AG09319 (cell line): ENCODE measurements at places on chromosomes 16 and 17.

DNA sequence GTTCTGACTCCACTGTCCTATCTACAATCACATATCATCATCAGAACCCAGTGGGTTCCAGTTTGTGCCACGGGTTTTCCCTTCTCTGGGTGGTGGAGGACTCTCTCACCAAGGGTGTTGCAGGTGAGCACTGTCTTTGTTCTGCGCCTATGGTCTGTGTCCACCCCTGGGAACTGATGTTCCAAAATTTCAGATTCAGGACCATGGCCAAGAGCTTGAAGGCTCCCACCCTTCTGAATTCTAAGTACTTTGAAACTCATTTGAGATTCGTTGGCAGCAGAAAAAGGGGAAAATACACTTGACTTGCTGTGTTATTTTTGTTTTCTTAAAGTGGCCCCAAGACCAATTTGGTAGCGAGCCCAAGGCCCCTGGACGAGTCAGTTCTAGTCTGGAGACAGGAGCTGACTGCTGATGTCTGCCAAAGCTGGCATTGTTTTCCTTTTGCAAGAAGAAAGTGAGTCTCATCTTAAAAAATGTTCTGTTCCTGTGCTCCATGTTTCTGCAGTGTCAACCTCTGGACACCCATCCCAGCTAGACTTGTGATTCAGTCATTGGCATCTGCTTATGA is 310.9 kb downstream of the HAPSTR1 start:
- DNase-seq, result no peak

- no peak for DNase-seq
These were observed 74.2 kb upstream of the ZNF469 start for GRCh38 chr16:88308441-88309173.

GRCh38 chr16:35533683-35534082 is 2074.3 kb downstream of the TP53TG3F start:
- DNase-seq, result no peak

GRCh38 chr17:64773836-64774761 is 112.0 kb upstream of the SMURF2 start:
- DNase-seq, result peak; percentile 7

- DNase-seq, result no peak
These were observed at the start of gene CA10 for GRCh38 chr17:52158450-52159042. Gene CA10 (minus strand): TSS chr17:52158714.

- no peak for DNase-seq
These were observed 53.1 kb downstream of the MRC2 start for GRCh38 chr17:62680541-62681052.

DNA sequence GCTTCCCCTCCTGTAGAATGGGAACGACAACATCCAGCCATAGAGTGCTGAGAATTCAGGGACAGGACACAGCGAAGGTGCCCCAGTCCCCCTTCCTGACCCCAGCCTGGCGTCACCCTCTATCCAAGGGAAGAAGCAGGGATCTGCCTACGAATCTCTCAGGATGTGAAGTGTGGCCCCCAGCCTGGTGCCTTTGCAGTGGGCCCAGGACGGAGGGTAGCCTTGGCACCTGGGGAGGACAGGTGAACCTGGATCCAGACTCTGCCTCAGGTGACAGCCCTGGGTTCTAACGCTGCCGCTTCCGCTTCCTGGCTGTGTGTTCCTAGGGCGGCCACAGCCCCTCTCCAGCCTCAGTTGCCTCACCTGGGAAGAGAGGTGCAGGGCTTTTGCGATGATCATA is 36.4 kb downstream of the JPH3 start:
- DNase-seq, result no peak

GRCh38 chr17:78378225-78379130 is at the start of gene PGS1:
Gene PGS1 (plus strand): TSS chr17:78378649. CDS start chr17:78378666, 17 bp downstream.
- no peak for DNase-seq

DNA sequence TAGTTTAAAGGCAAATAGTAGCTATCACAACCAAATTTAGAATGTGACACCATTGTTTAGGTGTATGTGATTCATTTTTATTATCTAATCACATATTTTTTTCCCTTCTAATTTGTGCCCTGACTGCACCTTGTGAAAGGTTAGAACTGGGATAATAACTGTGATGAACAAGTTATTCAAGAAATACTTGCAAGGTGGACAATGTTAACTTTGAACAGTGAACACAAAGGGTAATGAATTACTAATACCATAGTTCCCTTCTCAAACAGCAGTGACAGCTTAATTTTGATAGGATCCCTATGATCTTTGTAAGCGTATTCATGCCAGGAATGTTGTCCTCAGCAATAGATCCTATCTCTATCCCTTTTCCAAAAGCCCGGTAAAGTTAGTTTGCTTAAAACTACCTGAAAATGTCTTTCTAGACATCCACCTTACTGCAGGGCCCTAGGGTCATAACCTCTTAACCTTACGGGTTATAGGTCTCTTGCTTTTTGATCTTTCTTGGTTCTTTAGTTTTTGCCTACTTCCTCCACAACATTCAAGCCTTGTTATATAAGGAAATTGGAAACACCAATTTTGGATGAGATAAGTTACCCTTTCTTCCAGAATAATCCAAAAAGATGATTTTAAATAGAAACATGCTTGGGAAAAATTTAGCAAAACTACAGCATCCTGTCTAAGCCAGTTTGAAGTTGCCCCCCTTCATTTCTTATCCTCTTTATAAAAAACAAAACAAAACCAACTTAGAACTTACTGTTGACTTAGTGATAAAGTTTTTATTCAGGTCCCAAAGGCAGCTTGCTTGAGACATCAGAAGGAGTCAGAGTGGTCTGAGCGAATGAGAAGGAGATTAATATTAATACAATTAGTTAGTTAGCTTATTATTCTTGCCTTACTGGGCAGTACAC is 200.0 kb upstream of the TBX2 start:
- DNase-seq, result no peak

- DNase-seq, result no peak
These were observed 20.0 kb downstream of the CALCOCO2 start for GRCh38 chr17:48850792-48851323.
